ENCODE measurements at places on chromosomes 12 and 14. TPM values are rescaled to one million over a fixed set of nuclear protein-coding genes. Genes with fewer than 3 reads are reported as not detected.

Gene RHOJ
- total RNA-seq = 13.3 TPM

Gene MIPOL1
- total RNA-seq = 10.2 TPM

Gene PAH
- not detected for total RNA-seq

Gene UBR7
- 51.4 TPM for total RNA-seq

Gene PRICKLE1
- 2.1 TPM for total RNA-seq

Gene ZDHHC22
- total RNA-seq = not detected

Gene KRT7
- total RNA-seq = 2.7 TPM

Gene THTPA
- total RNA-seq = 25.4 TPM

Gene DHRS2
- 0.17 TPM for total RNA-seq

Gene EGLN3
- 0.32 TPM for total RNA-seq

Gene TSHR
- total RNA-seq = not detected

Gene SERPINA1
- total RNA-seq = 0.16 TPM
